ENCODE measurements at places on chromosomes 6 and 20.

DNA sequence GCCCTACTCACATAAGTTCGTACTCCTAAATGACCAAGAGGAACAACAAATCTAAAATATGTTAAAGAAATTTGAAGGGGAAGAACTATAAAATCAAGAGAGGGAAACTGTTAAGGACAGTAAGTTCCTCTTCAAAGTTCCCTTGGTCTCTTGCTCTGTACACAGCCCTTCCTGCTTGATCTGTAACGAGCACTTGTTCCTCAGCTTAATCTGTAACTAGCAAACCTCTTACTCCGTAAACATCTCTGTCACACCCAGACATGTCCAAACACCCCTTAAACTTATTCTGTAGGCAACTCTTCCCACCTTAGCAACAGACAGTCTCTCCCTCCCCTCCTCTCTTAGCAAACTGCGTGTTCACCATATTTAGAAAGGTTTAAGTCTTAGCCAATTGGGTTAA, 29.9 kb downstream of the PLN start:
- no peak for DNase-seq

DNA sequence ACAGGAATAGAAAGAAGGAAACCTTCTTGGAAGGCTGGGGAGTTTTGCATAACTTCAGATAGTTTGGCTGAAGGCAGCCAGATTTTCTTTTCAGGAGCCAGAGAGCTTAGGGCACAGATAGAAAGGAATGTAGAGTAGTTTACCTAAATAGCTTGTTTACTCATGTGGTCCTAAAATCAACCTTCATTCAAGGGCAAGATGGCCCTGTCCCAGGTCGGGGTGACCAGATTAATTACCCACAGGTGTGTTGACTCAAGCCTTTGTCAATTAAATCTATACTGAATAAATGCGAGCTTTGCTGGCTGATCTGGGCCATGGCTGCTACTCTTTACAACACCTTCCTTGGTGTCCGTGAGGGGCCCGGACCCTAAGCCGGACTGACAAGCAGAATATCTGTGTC, 792.0 kb upstream of the MAN1A1 start:
- DNase-seq: no peak

- no peak for DNase-seq
These were observed 24.9 kb upstream of the LAMA4 start for GRCh38 chr6:112279031-112279935.

- no peak for DNase-seq
These were observed 10.5 kb downstream of the KCNK15 start for GRCh38 chr20:44756011-44756688.

DNA sequence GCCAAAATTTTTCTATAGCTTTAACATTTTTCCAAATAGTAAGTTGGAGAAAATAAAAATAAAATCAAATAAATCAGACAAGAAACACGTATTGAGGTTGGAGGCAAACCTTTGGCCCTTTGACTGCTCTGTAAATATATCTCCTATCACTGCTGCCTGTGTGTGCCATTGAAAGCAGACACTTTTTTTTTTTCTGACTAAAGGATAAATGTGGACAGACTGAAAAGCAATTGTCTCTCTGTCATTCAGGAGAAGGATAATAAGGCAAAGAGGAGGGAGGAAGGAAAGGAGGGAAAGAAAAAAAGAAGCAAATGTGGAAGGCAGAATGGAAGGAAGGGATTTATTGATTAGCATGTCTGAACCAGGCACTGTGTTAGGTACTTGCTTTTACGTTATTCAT, 85.2 kb upstream of the SULF2 start:
- no peak for DNase-seq

- no peak for DNase-seq
These were observed 116.6 kb upstream of the INSM1 start for GRCh38 chr20:20251317-20251716.

- no peak for DNase-seq
These were observed 71.0 kb downstream of the PLAGL1 start for GRCh38 chr6:143936778-143937667.

DNA sequence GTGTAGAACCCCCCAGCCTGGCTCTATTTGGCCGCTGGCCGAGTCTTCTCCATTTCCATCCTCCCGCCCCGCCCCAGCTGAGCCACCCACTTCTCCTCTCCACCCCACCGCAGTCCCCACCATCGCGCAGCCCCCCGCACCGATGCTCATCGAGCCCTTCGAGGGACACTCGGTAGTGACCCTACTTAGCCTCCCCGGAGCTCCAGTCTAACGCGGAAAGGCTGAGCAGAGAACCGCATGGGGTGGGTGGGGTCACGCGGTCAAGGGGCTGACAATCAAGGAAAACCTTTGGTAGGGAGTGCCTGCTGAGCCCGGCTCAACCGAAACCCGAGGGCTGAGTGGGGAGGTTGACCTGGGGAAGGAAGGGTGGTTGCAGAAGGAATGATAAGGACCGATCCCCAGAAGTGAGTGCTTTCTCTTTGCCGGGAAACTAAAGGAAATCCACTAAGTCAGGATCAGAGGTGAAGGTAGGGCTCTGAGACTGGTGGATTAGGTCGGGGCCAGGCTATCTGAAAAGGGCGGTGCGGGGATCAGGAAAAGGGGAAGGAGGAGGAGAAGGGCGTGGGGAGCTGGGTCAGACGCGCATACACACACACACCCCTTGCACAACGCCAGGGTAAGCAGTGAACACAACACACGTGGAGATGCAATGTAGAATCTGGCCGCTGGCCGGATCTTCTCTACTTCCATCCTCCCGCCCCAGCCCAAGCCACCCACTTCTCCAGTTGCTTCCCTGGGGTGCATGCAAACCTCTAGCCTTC, 49.8 kb downstream of the CPXM1 start:
- DNase-seq: no peak

DNA sequence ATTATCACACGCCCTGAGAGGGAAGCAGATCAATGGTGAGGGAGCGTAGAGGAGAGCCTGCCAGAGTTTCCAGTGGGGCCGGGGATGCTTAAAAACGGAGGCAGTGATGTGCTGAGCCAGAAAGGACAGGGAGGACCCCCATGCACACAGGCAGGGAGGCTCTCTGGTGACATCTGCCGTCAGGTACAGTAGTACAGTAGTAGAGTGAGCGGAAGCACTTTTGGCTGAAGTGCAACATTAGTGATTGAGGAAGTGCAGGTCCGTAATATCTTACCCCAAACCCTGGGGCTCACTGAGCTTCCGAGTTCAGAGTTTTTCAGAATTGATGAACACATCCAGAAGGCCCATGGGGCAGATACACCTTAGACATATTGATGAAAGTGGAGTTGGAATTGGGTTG, 42.1 kb downstream of the GFRA4 start:
- no peak for DNase-seq

GRCh38 chr6:25958700-25959162, 3.9 kb upstream of the TRIM38 start:
- no peak for DNase-seq

DNA sequence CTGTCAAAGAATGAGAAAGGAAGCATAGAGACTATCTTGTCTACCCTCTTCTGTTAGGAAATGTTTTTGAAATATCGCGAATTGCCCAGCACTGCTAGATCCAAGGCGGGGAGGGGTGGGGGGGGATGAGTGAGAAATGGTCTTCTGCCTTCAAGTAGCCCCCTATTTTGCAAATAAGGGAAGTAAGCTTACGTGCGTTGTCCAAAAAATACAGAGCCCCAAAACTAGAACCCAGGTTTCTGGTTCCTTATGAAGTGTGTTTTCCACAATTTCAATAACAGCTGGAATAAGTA, 923 bp upstream of the ILRUN start:
- DNase-seq: no peak

DNA sequence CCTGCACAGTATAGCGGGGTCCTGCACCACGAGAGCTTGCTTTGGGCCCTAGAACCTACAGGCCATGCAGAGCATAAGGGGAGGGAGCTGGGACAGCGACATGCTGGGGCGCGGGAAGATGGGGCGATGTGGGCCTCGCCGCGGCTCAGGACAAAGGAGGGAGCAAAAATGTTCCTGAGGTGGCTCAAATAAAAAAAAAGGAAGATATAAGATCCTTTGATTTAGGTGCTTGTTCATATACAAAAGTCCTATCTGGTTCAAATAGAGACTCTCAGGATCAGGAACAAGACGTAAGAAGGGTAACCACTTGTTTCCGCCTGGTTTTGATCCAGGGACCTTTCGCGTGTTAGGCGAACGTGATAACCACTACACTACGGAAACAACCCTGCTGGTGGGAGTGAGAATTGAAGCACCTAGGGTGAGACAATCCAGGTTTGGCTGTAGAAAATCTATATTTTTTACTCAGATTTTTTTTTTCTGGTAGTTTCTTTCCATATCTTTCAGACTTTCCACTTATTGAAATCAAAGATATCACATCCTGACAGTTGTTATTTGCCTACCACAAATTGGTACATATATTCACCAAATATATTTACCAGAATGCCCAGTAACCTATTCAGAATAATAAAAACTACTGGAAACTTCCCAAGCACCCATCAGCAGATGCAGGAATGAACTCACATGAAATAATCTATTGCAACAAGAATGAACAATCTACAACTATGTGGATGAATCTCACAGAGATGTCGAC, 177.9 kb upstream of the ZNF184 start:
- no peak for DNase-seq

- no peak for DNase-seq
These were observed 57.1 kb upstream of the CEP162 start for GRCh38 chr6:84284428-84285049.

- no peak for DNase-seq
These were observed 25.7 kb upstream of the MRAP2 start for GRCh38 chr6:84007871-84008270.

GRCh38 chr6:163252061-163252591, 162.4 kb upstream of the QKI start:
- DNase-seq: no peak

DNA sequence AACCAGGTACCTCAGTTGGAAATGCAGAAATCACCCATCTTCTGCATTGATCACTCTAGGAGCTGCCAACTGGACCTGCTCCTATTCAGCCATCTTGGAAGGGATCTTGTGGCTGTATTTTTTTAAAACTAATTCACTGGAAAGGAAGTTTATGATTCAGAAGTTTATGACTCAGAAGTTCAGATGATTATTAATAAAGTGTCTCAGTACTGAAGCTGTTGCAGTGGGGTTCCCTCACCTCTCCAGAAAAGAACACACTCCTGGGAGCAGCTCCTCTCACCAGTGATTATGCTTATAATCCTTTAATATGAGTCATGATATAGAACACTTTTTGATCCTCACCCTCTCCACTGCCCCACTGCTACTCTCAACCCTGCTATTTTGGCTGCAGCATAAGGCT, 291.2 kb upstream of the HS3ST5 start:
- no peak for DNase-seq

DNA sequence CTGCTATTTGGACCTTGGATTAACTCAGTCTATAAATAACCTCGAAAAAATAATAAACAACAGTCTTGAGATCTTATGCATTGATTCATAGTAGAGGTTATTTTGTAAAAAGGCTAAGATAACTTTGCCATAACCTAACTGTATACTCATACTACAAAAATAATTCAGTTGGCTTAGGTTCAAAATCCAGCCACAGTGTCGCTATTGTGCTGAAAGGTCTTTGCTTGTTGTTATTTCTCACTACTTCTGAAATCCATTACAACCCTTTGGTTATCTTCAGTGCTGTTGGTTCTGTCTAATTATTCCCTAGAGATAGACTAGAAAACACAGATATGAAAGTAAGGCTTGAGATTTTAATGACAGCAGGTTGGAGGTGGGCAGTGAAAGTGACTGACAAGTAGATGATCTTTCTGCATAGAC, 74.4 kb downstream of the MKKS start:
- DNase-seq: no peak

DNA sequence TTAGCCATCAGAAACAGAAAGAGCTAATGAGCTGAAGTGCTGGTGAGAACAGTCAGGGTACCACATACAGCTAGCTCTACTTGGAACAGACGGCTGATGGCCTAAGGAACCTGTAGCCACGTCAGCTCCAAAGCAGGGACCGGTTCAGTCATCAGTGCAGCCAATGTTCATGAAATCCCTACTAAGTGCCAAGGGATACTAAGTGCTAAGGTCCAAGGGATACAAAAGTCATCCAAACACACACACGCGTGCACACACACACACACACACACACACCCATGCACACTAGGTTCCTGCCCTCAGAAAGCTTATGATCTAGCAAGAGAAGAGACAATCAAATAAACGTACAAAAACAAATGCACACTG, 53.6 kb downstream of the MAP3K5 start:
- DNase-seq: no peak

DNA sequence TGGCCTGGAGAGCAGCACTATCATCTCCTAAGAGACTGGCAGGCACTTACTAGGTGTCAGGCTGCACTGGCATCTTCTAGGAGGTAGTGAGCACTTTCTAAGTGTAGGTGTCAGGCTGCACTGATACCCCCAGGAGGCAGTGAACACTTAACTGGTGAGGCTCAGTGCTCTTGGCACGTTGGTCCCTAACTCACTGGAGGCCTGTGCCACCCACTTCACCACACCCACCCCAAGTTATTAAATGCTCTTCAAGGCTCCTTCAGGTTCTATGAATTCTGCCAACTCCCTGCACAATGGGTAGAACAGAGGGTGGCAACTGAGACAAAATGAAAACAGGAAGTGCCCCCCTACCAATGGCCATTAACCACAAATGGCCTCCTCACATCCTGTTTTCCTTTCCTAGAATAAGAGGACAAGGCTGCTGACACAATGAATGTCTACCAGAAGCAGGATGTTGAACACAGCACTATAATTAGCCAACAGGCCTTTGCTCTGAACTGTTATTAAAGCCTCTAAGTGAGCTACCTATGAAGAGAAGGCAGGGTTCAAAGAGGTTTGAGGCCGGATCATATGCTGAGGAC, 29.4 kb downstream of the NCOA5 start:
- DNase-seq: peak; percentile 39

GRCh38 chr6:111824608-111825337, 48.5 kb downstream of the FYN start:
- DNase-seq: no peak

Measured in adrenal gland (tissue), 19 donors.